NCI-H1694 treated with DMSO at 0.1 percent for 48 hours (cell line): ENCODE measurements at places on chromosomes 12 and 14.

- no peak for DNase-seq
Measured at GRCh38 chr12:9064815-9065606, 50.7 kb downstream of the A2M start.

- peak; percentile 80 for DNase-seq
Measured at GRCh38 chr14:57057803-57058202, 210.9 kb downstream of the EXOC5 start.

DNA sequence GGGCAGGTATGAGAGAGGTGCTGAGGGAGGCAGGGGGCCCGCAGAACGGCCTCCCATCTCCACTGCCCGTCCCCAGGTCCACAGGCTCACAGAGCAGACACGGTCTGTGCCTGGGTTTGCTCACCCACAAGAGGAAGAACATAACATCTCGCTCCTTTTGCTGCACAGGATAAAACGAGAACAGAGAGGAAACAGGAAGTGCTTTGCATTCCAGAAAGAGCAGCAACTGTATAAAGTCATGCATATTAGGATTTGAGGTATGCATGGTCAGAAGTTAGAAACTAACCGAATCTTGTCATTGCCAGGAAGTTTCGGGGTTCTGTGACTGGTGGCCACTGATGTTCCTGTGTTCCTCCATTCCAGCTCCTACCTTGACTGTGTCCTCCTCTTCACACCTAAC lies 25.0 kb downstream of the NTF3 start:
- no peak for DNase-seq

GRCh38 chr12:88448337-88448915 lies 131.8 kb downstream of the KITLG start:
- DNase-seq = no peak

DNA sequence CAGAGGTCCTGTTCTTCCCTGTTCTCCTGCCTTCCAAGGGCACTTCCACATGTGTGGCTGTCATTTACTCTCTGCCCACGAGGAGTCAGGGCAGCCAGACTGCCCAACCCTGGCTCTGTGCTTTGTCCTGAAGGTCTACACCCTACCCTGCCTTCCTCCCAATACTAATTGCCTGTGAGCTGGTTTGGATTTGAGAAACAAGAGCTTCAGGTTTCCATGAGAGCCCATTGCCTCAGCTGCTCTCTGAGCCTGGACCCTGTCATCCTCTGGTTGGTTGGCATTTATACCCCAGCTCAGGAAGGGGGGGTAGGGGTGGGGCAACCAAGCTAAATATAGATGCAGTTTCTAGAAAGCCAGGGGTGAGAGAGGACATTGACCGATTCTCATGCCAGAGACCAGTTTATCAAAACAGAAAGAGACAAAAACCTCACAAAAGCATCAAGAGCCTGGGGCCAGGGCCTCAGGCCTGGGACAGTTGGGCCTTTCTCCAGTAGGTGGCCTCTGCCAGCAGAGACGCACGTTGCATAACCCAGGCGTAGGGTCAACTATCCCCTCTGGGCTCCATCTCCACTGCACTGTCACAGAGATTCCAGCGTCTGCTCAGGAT lies 34.5 kb downstream of the VDR start:
- no peak for DNase-seq

GRCh38 chr14:102893452-102893851 lies 29.0 kb upstream of the AMN start:
- DNase-seq = no peak

DNA sequence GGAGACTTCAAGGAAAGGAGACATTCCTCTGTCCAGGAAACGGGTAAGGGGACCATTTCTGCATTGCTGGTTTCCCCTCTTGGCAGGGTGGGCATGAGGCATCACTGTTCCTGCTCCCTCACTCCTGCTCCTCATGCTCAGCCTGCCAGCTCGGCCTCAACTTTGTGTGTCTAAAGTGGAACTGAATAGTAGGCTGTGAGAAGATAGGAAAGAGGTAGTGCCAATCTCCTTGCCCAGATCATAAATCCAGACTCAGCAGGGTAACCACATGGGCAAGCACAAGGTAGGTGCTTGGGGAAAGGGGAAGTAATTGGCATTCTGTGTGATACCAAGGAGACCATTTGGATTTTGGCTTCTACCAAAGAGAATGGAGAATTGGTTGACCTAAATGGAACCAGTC lies 2.6 kb downstream of the LTB4R start:
- no peak for DNase-seq

DNA sequence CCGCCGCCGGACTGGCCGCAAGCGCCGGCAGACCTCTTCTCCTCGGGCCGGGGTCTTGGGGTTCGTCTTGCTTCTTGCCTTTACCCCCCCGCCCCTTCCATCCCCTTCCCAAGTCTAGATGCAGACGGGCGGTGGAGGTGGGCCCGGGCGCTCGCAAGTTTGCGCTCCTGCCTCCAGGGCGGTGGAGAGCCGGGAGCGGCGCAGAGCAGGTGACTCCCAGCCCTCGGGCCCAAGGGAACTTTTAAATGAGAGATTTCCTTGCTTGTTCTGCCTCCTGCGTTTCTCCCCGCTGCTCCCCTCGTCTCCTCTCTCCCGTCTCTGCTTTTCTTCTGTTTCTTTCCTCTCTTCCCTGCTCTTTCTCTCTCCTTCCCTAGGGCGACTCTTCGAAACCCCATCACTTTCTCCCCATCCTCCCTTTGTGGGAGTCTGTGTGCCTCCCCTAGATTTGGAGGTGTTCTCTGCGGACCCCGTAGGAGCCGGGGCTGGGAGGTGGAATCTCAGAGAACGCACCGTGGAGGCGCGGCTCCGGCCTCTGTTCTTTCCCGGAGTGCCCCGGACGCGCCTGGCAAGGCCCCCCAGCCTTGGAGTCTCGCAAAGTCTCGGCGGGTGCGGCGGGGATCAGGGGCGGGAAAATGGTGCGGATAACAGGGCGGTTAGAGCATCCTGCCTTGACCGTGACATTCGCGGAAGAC lies 114.7 kb upstream of the MYL2 start:
- peak; percentile 11 for DNase-seq

DNA sequence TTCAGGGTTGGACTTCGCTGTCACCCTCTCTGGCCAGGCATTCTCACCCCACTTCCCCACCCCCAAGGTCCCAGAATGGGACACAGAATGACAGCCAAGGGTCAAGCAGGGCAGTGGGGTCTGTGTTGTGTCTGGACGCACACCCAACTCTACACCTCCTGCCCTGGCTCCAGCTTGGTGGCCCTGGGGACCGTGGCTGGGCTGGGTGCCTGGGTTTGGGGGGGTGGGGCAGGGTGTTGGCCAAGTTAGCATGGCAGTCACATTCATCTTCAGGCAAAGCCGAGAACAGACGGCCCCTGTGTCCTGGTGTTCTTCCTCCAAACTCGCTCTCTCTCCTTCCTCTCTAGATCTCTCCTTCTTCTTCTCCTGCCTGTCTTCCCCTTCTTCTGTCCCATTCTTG lies 5.6 kb downstream of the LRP1 start:
- DNase-seq = no peak

DNA sequence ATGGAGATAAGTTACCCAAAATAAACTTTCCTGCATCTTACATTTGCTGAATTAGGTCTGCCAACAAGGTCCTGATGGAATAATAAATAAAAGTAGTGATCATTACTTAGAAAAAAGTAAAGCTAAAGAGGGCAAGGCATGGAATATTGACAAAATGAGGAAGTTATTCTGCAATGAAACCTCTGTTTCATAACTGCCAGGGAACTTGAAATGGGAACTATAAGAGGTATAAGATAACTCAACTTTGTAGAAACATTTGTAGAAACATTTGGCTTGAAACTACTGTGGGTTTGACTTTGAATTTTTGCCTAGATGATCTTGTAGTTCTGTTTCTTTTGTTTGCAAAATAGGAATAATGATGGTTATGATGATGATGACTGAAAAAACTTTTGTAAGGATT lies 18.7 kb upstream of the YBX3 start:
- no peak for DNase-seq

DNA sequence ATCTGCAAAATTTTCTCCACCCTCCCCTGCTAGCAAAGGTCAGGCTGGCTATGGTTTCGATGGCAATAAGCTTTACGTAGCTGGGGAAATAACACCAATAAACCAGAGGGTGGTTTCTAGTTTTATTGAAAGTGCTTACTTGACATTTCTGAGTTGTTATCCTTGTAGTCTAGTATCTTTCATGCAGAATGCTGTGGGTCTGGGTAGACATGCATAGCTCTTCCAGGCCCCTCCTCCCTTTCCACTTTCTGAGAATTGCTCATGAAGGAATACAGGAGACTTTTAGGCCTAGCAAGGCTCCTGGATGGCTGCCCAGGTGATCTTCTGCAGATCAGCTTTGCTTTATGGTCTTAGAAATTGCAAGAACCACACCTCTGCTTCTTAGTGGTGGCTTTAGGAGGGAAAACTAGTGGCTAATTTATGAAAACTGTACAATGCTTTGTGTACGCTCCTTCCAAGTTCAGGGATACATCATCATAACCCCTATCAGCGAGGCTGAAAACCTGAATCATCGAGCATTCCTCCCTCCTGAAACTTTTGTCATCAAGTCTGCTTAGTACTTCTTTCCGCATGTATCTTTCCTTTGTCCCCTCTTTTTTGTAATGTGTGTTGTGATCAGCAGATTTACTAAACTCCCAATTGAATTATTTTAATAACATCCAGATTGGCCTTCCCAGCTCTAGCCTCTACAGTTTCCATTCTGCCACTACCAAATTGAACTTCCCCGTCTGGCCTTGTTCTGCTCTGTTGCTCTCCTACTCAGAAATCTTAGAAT lies 473.0 kb downstream of the RAD51B start:
- DNase-seq = no peak

- DNase-seq = no peak
Measured at GRCh38 chr12:19148860-19149259, 19.3 kb downstream of the PLEKHA5 start.

DNA sequence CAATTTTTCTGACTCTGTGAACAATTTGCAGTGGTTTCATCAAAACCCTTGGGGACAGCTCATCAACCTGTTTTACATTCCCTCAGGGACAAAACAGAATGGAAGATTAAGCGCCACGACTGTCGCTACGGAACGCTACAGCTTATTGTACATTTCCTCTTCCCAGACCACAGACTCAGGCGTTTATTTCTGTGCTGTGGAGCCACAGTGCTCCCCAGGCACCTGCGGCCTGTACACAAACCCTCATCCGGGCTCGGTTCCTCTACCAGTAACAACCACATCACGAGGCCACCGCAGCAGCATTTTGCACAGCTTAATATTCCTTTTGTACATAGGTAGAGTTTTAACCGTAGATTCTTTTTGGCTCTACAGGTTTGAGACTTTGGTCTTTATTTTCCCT lies 397.4 kb upstream of the OR4E1 start:
- DNase-seq = no peak

DNA sequence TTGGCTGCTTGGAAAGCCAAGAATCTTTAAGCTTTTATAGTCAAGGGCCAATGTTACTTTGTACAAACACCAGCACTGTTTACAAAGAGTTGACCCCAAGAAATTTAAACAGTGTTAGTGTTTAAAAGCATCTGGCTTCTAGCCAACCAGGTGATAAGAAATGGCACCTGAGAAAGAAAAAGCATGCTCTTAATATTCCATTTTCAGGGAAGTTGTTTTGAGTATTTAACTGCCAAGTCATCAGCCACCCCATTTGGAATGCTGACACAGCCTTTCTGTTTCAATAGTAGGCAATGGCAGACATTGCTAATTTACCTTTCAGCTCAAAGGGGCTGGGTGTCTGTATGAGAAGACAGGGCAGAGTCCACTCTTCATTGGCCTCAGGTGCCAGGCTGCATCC lies 3.7 kb upstream of the SLC35F4 start:
- no peak for DNase-seq

DNA sequence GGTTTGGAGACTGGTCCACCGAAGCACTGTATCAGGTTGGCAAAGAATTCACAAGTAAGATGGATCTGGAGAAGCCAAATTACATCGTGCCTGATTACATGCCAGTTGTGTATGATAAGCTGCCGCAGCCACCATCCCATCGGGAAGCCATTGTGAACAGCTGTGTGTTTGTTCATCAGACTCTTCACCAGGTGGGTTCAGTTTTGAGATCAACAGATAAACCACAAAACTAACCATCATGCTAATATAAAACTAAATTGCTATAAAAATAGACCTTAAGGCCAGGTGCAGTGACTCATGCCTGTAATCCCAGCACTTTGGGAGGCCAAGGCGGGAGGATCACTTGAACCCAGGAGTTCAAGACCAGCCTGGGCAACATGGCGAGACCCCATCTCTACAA lies 58.9 kb downstream of the HSP90AA1 start:
- no peak for DNase-seq

DNA sequence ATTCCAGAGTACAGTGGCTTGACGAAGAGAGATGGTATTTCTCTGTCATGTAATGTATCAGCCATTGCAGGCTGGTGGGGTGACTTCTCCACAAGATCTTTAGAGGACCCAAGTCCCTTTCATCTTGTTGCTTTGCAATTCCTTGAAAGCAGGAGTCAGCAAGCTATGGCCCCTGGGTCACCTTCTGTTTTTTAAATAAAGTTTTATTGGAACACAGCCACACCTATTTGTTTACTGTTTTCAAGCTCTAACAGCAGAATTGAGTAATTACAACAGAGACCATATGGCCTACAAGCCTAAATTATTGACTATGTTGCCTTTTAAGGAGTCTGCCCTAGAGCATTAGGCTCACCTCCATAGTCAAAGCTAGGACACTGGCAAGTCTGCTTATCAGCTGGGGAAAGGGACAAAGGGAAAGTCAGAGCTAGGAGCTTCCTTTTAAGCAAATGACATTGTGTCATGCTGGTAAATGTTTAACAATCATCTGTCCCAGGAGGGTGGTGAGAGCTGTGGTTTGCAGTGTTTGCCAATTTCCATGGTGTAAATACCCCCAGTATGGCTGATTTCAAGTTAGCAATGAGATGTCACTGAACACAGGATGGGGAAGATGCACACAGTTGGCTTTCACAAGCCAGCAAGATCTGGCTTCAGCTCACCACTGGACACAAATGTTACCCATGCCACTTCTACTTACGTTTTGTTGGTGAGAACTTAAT lies 87.7 kb upstream of the PWP1 start:
- no peak for DNase-seq

DNA sequence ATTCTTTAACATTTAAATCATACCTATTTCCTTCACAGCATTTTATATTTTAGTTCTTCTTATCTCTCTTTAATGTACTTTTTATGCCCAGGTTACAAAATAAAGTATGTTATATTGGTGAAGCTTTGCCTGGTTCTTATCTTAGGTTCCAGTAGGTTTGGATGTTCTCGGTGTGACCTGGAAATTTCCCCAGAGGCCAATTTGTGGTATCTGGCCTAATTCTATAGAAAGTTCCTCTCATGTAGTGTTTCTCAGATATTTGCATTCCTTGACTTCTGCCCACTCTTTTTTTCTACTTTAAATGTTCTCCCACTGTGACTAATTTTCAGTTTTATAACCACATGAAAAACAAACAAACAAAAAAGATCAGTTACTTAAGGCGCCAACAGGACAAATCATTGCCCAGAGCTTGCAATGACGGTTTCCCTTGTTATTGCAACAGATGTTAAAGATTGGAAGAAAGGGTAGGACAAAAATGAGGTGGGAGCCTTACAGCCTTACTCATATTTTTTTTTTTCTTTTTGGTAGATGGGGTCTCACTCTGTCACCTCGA lies 41.2 kb upstream of the PPM1H start:
- DNase-seq = no peak

- no peak for DNase-seq
Measured at GRCh38 chr12:109710205-109710746, 3.3 kb upstream of the FAM222A start.
